ENCODE measurements at places on chromosomes 5 and 9. TPM values are rescaled to one million over a fixed set of nuclear protein-coding genes. Genes with fewer than 3 reads are reported as not detected.

Gene LRRC19
- not detected for total RNA-seq

Gene MARCHF6
- 161 TPM for total RNA-seq

GRCh38 chr5:82466986-82467561, 188.9 kb upstream of the RPS23 start:
- no peak for DNase-seq

DNA sequence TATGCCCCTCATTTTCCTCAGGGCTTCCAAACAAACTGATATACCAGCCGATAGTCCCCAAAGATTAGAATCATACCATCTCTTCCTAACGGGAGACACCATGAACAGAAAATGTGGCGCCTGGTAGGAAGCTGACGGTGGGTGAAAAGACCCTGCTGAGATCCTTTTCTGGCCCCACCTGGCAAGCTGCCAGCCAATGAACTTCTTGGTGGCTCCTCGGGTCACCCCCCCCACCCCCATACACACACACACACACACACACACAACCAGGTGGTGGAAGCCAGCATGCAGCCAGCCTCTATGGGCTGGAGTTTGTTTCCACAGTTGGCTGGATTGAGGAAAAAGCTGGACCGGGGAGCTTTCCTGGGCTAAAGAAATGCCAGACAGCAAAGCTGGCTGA, 4.8 kb upstream of the CCIN start:
- DNase-seq = no peak

Gene CERT1
- 26.0 TPM for total RNA-seq
